ENCODE measurements at places on chromosomes 12 and 14.
A peak's percentile ranks its signal among the peaks of the same experiment; 100 is the strongest.

GRCh38 chr12:29066011-29066588 is 83.0 kb upstream of the FAR2 start:
- DNase-seq = no peak

DNA sequence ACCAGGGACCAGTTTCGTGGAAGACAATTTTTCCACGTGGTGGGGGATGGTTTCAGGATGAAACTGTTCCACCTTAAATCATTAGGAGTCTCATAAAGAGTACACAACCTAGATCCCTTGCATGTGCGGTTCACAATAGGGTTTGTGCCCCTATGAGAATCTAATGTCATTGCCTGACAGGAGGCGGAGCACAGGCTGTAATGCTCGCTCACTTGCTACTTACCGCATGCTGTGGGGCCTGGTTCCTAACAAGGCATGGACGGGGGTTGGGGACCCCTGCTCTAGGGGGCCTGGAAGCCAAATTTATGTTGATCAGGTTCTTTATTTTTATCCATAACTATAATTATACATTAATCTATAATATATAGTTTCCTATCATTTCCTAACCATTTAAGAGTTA is 315.3 kb downstream of the MED13L start:
- DNase-seq = no peak

DNA sequence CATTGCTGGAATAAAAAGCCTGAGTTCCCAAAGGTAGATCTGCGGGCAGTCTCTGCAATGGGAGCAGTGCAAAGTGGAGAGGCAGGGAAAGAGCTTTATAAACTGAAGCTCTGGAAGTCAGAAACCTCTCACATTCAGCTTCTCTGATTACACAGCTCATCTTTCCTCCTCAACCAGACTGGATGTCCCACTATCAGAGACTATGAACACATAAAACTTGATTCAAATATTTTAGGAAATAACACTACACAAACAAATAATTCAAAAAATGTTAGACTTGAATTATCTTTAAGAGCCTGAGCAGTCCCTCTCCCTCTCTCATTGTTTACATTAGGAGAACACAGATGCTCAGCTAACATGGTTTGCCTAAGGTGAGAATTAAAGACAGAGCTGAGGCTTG is 72.9 kb downstream of the DENND5B start:
- DNase-seq = no peak

- peak; percentile 95 for DNase-seq
These were observed 52.3 kb upstream of the KCNA5 start for GRCh38 chr12:4991373-4991772.

DNA sequence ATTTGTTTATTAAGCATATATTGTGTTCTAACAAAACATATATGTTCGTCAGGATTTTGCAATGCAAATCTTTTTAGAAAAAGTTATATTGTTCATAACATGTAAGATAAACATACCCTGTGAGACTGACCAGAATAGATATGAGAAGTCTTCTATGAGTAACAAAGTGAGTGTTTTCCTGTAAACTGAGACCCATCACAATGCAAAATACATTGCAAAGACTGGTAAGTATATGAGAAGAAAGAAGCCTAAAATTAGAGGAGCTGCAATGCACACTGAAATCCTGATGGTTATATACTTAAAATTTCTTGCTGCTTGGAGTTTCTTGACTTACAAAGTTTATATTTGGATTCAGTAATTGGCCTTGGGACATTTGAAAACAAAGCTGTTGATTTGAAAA is 6.0 kb downstream of the HMGA2 start:
- DNase-seq = no peak

GRCh38 chr12:57983146-57983857 is 41.9 kb downstream of the ATP23 start:
- peak; percentile 53 for DNase-seq

- DNase-seq = no peak
These were observed 22.5 kb upstream of the BICD1 start for GRCh38 chr12:32084017-32084688.

DNA sequence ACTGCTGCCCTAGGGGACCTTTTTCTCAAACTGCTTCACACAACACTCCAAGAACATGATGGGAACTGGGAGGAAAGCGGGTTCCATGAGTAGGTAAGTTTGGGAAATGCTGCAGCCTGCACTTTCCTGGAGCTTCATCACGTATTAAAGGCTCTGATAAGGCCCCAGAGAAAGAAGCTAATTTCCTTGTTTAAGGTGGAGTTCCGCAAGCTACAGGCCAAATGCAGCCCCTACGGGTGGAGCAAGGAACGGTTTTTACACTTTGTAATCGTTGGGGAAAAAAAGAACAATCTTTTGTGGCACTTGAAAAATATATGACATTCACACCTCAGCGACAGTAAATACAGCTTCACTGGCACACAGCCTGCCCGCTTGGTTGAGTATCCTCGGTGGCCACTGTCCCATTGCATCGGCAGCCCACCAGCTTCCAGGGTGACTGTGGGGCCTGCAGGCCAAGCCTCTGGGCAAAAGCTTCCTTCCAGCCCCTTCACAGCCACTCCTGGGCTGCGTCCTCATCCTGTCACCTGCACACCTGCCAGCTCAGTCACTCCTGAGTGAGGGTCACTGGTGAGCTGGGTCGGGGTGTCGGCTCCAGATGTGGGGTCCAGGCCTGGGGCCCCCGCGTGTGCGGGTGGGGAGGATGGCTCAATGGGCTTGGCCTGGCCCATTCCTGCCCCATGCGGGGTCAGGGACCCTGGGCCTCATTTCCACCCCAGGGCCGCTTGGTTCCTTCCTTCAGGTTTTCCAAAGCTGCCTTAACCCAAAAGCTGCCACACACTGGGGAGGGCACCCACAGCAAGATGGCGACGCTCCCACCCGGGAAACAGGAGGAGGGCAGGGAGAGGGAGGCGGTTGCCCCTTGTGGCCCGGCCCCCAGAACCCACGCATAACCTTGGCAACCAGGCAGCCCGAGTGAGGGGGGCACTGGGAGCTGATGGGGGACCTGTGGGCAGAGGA is 2.4 kb downstream of the AMN start:
- no peak for DNase-seq

DNA sequence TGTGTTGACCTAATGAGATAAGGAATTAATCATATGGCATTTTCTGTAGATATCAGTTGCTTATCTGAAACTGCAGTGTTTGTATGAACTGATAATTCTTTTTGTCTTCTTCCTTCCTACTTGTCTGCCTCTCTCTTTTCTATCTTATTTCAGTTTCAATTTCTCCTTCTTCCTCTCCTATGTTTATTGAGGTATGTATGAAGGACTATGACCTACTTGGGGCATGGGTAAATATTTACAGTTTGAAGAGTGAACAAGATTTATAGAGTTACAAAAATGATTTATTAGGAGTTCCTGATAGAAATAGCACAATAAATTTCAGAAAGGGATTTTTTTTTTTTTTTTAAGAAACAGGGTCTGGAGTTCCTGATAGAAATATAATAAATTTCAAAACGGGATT is 88.7 kb upstream of the MUCL1 start:
- no peak for DNase-seq

GRCh38 chr14:21072031-21072473 is 1.9 kb downstream of the ARHGEF40 start:
- DNase-seq = no peak

- no peak for DNase-seq
These were observed 88.3 kb upstream of the MDM1 start for GRCh38 chr12:68420225-68421010.

DNA sequence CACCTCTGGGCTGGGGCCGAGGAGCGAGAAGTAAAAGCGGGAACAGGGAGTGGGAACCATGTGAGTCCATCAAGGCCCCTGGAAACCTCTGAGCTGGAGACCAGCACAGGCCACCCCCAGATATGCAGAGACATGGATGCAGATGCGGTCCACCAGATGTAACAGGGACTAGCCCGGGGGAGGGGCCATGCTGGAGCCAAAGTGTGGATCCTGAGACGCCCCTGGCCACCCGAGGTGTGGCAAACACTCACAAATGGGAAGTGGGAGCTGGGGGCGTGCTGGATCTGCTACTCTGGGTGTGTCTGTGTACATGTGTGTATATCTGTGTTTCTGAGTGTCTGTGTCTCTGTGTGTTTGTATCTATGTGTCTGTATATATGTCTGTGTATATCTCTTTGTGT is 12.8 kb downstream of the MYL2 start:
- no peak for DNase-seq

DNA sequence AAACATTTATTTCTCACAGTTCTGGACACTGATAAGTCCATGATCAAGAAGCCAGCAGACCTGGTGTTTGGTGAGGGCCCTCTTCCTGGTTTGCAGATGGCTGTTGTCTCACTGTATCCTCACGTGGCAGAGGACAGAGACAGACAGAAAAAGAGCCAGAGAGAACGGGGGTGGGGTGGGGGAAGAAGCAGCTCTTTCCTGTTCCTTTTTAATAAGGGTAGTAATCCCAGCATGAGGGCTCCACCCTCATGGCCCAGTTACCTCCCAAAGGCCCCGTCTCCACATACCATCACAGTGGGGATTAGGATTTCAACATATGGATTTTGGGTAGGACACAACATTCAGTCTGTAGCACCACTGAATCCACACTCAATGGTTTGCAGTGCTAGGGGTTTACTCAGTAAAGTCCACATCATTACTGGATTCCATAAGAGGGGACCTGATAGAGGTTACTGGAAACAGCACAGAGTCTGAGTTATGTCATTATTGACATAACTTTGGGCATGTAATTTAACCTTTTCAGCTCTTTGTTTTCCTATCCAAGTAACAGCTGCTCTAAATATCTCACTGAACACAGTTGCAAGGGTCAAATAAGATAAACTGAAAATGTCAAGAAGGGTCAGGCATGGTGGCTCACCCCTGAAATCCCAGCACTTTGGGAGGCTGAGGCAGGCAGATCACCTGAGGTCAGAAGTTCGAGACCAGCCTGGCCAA is 53.2 kb downstream of the RPAP3 start:
- DNase-seq = no peak

- no peak for DNase-seq
These were observed 1.1 kb upstream of the ELK3 start for GRCh38 chr12:96192926-96193573.

- no peak for DNase-seq
These were observed 185.8 kb downstream of the SLC15A4 start for GRCh38 chr12:128637642-128638606.

GRCh38 chr12:14873440-14874185 is 12.0 kb downstream of the MGP start:
- DNase-seq = no peak

GRCh38 chr12:91493308-91493707 is 310.7 kb upstream of the DCN start:
- no peak for DNase-seq

DNA sequence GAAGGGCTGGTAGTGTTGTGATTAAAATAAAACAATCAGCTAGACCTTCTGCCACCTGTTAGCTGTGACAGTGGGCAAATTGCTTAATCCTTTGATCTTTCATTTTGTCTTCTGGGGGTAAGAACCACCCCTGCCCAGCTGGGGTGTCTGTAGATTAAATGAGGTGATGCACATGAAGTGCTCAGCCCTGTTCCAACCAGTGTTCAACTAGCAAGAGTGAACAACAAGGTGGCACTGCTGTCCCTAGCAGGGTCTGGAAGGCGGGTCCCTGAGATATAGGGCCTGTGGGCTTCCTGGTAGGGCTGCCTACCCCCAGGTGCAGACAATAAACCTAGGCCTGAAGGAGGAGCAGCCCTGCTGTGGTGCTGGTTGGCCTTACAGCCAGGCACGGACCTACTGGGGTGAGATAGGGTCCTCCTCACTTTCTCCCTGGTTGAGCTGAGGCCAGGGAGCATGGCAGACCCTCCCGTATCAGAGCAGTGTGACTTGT is 60.6 kb downstream of the ARL6IP4 start:
- no peak for DNase-seq

GRCh38 chr12:111216387-111217159 is 152.3 kb downstream of the PHETA1 start:
- DNase-seq = no peak

GRCh38 chr12:77514511-77514910 is 316.2 kb upstream of the NAV3 start:
- no peak for DNase-seq

DNA sequence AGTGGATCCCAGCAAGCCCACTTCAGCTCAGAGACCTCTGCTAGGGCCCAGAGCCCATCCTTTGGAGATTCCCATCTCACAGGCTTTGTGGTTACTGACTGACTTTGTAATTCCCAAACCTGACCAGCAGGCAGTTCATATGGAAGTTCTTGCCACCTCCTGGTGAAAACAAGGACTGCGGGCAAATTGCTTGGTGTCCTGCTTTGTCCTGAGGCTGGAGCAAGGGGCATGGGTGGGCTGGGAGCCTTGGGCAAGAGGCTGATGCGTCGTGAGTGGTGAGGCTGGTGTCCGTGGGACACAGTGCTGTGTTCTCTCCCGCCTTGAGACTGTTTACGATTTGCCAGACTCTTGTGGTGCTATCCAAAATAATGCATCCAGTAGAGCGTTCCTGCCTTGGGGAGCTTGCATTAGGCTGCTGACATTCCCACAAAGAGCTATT is 91.0 kb downstream of the LRRC74A start:
- peak; percentile 82 for DNase-seq

- no peak for DNase-seq
These were observed 8.7 kb upstream of the TCL1A start for GRCh38 chr14:95722525-95723190.

DNA sequence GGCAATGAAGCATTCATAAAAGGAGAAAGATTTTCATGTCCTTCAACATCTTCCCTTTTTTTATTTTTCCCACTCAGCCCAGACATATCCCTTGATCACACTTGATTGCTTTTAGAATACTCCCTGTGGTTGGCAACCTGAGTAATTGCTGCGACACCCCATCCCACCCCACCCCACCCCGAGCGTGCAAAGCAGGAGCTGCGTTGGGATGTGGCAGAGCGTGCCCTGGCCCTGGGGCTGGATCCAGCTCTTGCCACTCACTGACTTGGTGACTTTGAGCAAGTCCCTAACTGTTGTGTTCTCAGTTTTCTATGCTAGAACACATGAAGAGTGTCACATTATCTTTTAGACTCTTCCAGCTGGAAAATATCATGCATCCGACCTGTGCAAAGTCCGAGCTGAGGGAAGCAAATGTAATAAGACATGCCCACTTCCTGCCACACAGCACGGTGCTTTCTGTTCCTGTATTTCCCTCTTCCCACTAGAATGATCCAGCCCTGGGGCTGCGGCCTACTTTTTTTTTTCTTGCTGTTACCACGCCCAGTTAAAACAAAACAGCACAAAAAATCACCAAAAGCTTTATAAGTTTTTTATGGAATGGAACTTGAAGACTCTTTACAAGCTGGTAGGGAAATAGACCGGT is 4.0 kb downstream of the ASCL4 start:
- no peak for DNase-seq

DNA sequence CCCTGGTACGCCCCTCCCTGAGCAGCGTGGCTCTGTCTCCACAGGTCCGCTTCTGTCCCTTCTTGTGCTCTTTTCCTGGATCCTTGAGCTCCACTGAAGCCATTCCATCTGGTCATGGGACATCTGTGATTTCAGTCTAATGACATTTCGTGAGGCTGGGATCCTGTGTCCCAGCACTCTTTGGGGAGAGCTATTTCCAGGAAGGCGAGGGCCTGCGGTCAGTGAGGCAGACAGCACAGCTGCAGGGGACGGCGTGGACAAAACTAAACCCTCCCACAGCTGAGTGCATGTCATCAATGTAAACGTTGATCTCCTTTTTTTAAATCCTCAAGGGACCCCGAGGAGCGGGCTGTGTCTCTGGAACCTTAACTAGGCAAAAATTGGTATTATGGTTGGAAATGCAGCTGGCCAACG is 127.7 kb downstream of the DACT1 start:
- DNase-seq = no peak

GRCh38 chr12:4044736-4045730 is 171.8 kb upstream of the PARP11 start:
- DNase-seq = no peak

GRCh38 chr14:96191353-96191752 is 13.3 kb upstream of the BDKRB2 start:
- no peak for DNase-seq

- no peak for DNase-seq
These were observed 8.6 kb downstream of the CAPRIN2 start for GRCh38 chr12:30746190-30746589.
